ENCODE measurements at places on chromosomes 4 and X.

DNA sequence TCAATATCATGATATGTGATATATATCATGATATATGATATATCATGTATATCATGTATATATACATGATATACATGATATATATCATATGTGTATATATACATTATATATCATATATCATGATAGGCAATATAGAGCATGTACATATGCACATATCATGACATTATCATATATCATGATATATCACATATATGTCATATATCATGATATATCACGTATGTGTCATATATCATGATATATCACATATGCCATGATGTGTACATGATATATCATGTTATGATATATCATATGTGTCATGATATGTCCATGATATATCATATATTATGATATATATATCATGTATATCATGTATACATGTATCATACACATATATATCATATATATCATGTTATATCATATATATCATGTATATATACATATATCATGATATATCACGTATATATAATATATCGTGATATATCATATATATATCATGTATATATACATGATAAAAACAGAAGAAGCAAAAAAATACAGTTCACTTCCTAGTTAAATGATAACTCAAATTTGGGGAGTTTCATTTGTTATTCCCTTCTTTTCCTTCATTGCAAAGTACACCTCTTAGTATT is 670.1 kb upstream of the EPHA5 start:
- no peak for DNase-seq

- no peak for DNase-seq
These were observed at the start of gene FGD1 for GRCh38 chrX:54495814-54496516. FGD1 (minus strand) TSS chrX:54496234; CDS start chrX:54495432, 802 bp downstream.

GRCh38 chr4:30619679-30620078 is 100.5 kb upstream of the PCDH7 start:
- peak; percentile 11 for DNase-seq

DNA sequence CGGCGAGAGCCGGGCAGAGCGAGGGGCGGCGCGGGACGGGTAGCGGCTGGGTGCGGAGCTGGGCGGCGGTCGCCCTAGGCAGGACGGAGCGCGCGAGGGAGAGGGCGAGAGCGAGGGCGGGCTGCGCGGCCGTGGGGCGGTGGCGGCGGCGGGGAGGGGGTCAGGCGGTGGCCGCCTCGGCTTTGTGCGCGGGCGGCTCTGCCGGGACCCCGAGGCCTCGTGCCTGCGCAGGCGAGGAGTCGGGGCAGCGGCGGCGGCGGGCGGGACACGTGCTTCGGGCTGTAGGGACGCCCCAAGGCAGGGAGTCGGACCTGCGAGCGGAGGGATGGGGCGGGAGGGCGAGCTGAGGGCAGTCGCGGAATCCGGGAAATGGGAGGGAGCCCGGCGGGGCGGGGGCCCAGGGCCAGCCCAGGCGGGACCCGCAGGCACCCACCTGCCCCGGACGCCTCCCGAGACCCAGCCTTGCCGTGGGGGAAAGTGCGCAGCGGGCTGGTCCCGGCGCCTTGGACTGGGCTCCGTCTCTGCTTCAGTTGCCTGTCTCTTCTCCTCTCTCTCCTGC is 465 bp downstream of the BMPR1B start:
- DNase-seq: no peak

DNA sequence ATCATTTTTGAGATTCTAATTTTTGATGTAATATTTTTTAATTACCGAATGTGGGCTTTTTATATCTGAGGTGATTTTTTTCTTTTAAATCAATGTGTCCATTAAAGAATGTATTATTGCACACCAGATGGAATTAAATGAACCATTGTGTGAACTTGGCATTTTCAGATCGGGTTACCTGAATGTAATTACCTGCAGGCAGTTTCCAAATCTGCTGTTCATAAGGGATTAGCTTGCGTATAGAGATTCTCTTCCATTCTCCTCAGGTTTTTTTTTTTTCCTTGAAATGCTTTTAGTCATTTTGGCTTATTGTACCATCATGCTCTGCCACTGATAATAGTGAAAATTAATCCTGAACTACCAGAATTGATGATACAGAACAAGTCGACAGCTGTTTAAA is 511.5 kb upstream of the ATOH1 start:
- DNase-seq: no peak

- DNase-seq: no peak
These were observed 452.0 kb downstream of the SPRY1 start for GRCh38 chr4:123848606-123849005.

- DNase-seq: no peak
These were observed 656.6 kb downstream of the ANKRD50 start for GRCh38 chr4:124055896-124056295.

GRCh38 chr4:89897867-89898266 is 3.2 kb downstream of the MMRN1 start:
- no peak for DNase-seq

DNA sequence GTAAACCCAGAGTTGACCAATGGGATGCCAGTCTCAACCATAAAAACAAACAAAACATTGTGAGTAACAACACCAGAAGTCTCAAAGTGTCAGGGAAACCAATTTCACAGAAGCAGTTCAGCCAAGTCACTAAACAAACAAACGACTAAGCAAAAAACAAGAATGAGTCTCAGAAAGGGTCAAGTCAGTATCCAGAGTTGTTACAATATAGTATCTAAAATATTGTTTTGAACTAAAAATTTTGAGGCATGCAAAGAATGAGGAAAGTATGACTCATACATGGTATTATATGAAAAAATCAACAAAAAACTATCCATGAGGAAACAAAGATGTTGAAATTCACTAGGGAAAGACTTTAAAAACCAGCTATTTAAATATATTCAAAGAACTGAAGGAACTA is 70.6 kb downstream of the AR start:
- no peak for DNase-seq

- DNase-seq: no peak
These were observed 28.2 kb downstream of the GPRIN3 start for GRCh38 chr4:89279385-89279784.

GRCh38 chr4:7150036-7150635 is 42.2 kb upstream of the SORCS2 start:
- no peak for DNase-seq
